ENCODE measurements at places on chromosomes 5 and 9. TPM values are rescaled to one million over a fixed set of nuclear protein-coding genes. Genes with fewer than 3 reads are reported as not detected.

DNA sequence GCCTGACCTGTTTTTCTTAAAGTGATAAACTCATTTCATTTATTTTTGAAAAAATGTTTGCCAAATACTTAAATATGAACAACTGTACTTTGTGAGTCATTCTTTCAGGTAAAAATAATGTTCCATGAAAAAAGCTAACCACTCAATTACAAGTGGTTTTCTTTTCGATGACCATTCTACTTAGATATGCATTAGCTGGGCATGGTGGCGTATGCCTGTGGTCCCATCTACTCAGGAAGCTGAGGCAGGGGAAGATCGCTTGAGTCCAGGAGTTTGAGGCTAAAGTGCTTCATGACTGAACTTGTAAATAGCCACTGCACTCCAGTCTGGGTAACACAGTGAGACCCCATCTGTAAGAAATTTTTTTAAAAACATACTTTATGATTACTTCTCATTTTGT is 4.0 kb upstream of the WDR70 start:
- no peak for DNase-seq

Gene PCDHB14
- not detected for total RNA-seq

GRCh38 chr9:109272745-109273144 is 48.1 kb downstream of the EPB41L4B start:
- DNase-seq: no peak

DNA sequence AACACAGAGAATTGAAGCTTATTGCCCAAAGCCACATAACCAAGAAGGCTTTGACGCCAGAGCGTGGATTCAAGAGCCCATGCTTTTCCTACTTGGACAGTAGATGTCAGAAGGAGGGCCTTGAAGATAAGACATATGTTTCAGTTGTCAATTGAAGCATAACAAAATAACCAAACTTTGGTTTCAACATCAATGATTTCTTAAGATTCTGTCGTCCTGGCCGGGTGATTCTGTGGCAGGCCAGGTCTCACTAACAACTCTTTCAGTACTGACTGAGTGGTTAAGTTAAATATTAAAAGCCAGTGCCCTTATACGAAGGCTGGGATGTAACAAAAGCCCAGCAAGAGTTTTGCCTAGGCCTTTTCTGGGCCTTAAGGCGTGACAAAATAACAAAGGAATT is 94.0 kb downstream of the RCL1 start:
- no peak for DNase-seq

DNA sequence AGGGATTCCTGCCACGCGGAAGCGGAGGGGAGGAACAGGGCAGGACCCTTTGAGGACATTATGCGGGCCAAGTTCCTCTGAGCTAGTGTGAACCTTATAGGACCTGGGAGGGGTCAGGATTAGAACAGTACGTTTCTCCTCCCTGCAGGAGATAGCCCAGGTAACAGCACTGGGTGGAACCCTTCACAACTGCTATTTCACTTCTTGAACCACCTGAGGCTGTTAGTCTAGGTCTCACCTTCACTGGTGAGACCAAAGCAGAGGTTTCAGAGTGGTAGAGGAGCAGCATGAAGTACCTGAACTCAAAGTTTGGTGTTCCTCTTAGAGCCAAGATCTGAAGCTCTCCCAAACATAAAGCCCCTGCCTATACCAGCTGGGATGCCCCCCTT is 832 bp downstream of the EIF4EBP3 start:
- DNase-seq: no peak

- DNase-seq: no peak
These were observed 29.9 kb downstream of the SKP2 start for GRCh38 chr5:36181774-36182173.

Gene FLT4
- total RNA-seq: 8.6 TPM

Gene CCNJL
- total RNA-seq: not detected

DNA sequence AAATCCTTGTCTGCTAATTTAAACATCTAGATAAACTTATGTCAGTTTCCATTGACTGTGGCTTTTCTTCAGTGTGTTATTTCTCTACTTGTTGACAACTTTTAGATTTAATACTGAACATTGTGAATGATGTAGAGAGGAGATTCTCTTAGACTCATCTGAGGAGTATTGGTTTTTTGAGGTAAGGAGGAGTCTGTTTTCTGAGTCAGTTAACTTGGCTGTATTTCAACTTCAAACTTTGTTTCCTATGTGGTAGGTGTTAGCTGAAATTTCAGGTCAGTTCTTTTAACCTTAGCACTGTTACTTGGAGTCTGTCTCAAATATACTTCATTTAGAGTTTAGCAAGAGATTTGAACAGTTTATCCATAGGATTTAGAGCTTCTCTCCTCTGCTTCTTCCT is 67.9 kb downstream of the XRCC4 start:
- no peak for DNase-seq

Gene UGT3A2
- total RNA-seq: not detected

- DNase-seq: no peak
These were observed 196.7 kb downstream of the EBF1 start for GRCh38 chr5:158903006-158903405.

- DNase-seq: no peak
These were observed 226.5 kb upstream of the TUT7 start for GRCh38 chr9:86580688-86581087.

Gene ACTBL2
- total RNA-seq: not detected

GRCh38 chr9:466747-467146 is 252.1 kb downstream of the DOCK8 start:
- DNase-seq: no peak

GRCh38 chr5:158967541-158967940 is 132.2 kb downstream of the EBF1 start:
- no peak for DNase-seq

GRCh38 chr5:122126756-122127321 is 2.5 kb upstream of the ZNF474 start:
- no peak for DNase-seq

DNA sequence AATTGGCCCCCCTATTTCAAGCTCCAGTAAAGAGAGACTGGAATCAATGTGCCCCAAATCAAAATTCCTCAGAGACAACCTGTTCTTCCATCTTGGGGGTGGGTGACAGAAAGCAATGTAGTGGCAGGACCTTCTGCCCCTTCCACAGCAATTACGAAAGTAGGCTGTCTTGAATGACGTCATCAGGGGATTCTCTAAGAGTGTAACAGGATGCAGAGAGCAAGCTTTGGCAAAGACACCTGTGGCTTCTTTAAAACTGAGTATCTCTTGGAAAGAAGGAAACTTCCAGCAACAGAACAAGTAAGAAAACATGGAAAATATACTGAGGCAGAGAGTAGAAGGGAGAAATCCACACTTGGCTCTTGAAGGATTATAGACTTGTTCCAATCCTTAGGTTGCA is 247.6 kb upstream of the PDE4D start:
- DNase-seq: no peak

GRCh38 chr5:36026706-36027465 is 35.7 kb upstream of the UGT3A1 start:
- no peak for DNase-seq

- no peak for DNase-seq
These were observed 57.5 kb upstream of the S1PR3 start for GRCh38 chr9:88933607-88934379.

Gene OLFM1
- total RNA-seq: not detected

- no peak for DNase-seq
These were observed 8.5 kb upstream of the C1QTNF3 start for GRCh38 chr5:34051374-34051980.

Gene GRIN1
- not detected for total RNA-seq

- no peak for DNase-seq
These were observed 32.1 kb upstream of the RNF130 start for GRCh38 chr5:180103487-180104167.

GRCh38 chr5:120146787-120147186 is 317.3 kb upstream of the PRR16 start:
- DNase-seq: no peak

Data from T-cell (primary cell).